ENCODE measurements at places on chromosomes 1 and 21.

- no peak for DNase-seq
These were observed 83.4 kb downstream of the PDE9A start for GRCh38 chr21:42736646-42737350.

GRCh38 chr1:161054805-161055204 is 9.0 kb upstream of the USF1 start:
- no peak for DNase-seq

DNA sequence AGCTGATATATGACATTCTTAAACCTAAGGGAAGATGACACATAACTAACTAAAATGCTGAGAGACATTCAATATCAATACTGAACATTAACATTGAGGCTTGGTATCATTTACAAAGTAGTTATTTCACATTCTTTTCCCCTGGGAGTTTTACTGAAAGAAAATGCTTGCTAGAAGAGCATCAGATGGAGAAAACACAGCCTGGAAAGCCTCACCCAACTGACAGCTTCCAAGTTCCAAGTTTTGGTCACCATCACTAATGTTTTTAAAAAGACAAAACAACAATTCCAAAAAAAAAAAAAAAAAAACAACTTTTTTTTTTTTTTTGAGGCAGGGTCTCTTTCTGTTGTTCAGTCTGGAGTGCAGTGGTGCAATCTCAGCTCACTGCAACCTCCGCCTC is 80.6 kb downstream of the DSCAM start:
- DNase-seq, result no peak

DNA sequence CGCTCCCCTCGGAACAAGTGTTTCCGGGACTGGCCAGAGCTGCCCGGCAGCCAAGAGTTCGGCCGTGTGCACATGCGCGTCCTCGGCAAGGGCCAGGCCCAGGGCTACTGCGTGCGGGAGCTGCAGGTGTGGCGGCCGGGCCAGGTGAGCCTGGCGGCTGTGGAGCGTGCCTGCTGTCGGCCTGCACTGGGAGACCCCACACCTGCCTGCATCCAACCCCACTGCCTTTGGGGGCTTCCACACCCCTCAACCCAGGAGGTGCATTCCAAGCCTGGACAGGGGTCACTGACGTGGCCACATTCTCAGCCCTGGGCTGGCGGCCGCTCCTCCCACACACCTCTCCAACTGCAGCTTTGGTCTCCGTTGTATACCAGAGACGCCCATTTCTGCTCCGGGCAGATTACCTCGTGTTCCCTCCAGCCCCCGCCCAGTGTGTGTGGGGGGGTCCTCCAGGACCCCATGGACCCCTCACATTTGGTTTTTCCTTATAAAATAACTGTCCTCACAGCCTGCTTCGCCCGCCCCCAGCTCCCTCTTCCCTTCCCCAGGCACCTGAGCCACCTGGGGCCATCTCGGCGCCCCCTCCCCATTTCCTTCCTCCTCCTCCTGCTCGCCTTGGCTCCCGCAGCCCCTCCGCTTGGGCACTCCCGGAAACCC is 6.1 kb downstream of the RNF223 start:
- no peak for DNase-seq

DNA sequence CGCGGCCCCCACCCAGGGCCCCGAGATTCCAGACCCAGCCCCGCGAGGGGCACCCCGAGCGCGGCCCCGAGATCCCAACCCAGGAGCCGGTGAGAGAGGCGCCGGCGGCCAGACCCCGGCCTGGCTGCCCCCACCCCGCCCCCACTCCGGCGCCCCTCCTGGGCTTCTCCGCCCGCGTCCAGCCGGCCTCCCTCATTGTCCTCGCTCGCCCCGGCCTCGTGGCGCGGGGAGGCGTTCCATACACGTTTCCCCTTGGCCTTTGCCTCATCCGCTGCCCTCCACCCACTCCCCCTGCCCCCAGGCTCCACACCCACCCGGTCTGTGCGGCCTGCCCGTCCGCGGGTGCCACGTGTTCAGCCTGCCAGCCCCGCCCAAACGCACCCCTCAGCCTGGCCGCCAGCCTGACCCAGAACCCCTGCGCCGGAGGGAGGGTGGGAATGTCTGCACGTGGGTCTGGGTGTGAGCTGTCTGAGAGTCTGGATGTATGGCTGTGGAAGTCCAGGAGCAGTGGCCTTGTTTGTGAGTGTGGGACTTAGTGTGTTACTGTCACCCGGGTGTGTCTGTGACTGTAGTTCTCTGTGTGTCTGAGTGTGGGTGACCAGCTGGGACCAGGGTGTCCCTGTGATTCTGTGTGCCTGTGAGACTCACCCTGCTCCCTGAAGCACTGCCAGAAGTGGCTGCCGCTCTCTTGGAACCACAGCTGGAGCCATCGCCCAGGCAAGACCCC is 681 bp downstream of the B4GALT2 start:
- no peak for DNase-seq

- DNase-seq, result no peak
These were observed at the start of gene BTBD19 for GRCh38 chr1:44808063-44808937. Gene BTBD19 (plus strand): TSS chr1:44808523. CDS start chr1:44808821, 298 bp downstream.

GRCh38 chr21:38861989-38862683 is 56.4 kb downstream of the ETS2 start:
- DNase-seq, result no peak

DNA sequence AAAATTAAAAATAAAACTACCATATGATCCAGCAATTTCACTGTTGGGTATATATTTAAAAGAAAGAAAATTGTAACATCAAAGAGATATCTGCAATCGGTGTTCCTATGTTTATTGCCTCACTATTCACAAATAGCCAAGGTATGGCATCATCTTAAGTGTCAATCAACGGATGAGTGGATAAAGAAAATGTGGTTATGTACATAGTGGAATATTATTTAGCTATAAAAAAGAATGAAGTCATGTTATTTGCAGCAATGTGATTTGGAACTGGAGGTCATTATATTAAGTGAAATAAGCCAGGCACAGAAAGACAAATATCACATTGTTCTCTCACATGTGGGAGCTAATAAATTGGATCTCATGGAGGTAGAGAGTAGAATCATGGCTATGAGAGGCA is 76.3 kb downstream of the RD3 start:
- DNase-seq, result no peak

- no peak for DNase-seq
These were observed 271.6 kb downstream of the LMO4 start for GRCh38 chr1:87600055-87600850.

All from stimulated activated naive CD4-positive, alpha-beta T cell (primary cell).